Activated CD4-positive, CD25-positive, alpha-beta regulatory T cell treated with anti-CD3 and anti-CD28 coated beads, Interleukin-2, amount 50 U/mL, for 24 hours (primary cell): ENCODE measurements at places on chromosomes 4 and X.
A peak's percentile ranks its signal among the peaks of the same experiment; 100 is the strongest.

GRCh38 chr4:8729408-8730149 lies 137.0 kb downstream of the CPZ start:
- ATAC-seq, result no peak

- no peak for ATAC-seq
Measured at GRCh38 chr4:6754481-6755087, 27.9 kb upstream of the KIAA0232 start.

DNA sequence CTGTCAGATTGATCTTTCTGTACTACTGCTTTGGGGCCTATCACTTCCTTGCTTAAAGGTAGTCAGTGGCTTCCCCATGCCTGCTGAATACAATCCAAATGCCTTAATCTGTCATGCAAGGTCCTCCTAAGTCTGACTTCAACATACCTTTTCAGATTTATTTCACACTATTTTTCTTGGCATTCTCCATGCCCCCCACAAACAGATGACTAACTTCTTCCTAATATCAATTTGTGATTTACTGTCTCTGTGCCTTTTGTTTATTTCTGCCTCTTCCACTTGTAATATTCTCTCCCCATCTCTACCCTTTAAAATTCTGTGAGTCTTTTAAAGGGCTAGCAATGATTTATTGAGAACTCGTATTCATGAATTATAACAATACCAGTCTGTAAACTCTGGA lies 41.8 kb downstream of the OCRL start:
- no peak for ATAC-seq

- ATAC-seq, result no peak
Measured at GRCh38 chr4:40202474-40202873, 5.6 kb downstream of the RHOH start.

DNA sequence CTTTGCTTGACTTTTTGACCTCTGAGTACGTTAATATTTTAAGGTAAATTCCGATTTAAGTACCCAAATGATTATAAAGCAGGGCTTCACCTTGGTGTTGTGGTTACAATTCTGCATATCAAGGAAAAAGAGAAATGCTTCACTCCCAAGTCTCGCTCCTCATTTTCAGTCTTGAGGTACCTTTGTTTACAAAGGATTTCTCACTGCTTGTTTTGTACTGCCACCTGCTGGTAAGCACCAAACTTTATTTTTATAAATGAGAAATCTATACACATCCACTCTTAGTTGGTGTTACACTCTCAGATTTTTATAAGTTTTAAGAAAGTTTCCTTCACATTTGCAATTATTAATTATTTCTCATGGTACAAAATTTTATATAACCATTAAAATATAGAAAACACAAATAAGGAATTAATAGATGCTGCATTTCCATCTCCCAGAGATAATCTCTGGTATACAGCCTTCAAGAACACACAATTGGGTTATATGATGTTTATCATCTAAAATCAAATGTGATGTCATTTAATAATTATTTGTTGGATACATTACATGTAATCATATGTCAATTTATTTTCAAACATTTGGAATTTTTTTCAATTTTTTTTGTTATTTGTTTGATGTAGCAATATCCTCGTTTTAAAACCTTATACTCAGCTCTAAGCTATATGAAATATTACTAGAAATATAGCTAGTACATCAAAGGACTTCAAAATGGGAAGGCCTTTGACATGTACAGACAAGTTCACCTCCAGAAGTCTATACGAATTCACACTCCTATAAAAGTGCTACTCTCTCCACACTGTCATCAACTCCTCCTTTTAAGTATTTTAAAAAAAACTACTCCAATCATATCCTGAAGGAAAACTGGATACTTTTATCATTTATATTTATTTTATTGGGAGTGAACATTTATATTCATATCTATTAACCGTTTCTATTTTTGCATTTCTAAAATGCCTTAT lies 179.9 kb downstream of the KCNIP4 start:
- ATAC-seq, result no peak

- peak; percentile 69 for ATAC-seq
Measured at GRCh38 chr4:15233626-15234025, 194.2 kb upstream of the C1QTNF7 start.
